ENCODE measurements at places on chromosomes 11 and 22.
A peak's percentile ranks its signal among the peaks of the same experiment; 100 is the strongest.

DNA sequence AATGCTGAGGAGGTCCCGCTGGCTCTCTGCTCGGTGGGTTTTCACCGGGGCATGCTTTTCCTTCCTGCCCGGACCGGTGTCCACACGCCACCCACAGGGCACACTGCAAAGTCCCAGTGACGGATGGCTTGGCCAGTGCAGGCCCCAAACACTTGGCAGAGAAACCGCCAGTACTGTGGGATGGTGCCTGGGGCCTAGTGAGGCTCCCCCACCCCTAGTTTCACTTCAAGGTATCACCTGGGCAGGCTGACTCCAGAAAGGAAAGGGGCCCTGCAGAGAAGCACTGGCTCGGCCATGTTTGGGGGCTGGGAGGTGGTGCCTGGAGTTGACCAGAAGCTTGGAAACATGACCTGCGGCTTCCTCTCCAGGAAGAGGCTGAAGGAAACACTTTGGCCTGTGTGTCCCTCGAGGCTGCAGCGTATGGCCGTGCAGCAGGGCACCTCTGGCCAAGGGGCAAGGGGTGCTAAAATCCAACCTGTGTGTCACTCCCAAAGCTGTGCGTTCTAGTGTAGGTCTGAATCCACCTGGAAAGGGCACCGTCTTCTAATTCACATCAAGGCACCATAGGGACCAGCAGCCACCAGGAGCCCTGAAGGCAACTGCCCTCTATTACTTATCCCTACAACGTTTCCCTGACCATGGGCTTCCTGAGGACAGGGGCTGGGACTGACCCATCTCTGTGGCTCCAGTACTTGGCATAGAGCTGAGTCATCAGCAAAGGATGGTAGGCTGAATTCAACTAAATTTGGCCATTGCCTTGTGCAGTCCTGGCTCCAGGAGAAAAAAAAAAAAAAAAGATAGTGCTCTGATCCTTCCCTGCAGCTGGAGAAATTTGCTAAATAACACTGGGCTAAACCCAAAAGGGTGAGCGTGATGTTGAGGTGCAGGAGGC lies 22.6 kb downstream of the TPBGL start:
- no peak for DNase-seq

DNA sequence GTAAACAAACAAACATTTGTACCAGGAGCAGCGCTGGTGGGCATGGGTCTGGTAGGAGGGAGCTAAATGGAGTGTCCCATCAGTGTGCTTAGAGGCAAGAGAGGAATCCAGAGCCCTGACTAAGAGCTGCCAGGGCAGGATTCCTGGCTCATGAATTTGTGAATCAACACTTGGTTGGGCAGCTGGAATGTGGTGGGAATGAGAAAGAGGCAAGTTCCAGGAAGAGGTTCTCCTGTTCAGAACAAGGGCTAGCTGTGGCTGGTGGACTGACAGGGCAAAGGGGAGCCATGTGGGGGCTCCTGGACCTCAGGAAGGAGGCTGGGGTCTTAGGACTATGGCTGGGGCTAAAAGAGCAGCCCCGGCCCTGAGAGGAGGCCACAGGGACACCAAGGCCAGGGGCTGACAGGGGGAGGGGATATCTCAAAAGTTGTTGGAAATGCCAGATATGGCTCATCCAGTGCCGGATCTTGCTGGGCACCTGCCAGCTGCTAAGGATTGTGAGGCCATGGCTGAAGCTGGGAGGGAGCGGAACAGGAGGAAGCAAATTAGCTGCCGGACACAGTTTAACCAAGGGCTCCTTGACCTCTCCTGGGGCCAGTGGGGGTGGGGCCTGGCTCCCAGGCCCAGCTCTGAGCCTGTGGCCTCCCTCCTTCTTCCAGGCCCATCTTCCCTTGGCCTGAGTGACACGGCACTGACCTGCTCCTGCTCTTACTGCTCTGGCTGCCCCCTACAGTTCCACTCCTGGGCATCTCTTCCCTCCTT lies 14.6 kb upstream of the P2RY6 start:
- no peak for DNase-seq

DNA sequence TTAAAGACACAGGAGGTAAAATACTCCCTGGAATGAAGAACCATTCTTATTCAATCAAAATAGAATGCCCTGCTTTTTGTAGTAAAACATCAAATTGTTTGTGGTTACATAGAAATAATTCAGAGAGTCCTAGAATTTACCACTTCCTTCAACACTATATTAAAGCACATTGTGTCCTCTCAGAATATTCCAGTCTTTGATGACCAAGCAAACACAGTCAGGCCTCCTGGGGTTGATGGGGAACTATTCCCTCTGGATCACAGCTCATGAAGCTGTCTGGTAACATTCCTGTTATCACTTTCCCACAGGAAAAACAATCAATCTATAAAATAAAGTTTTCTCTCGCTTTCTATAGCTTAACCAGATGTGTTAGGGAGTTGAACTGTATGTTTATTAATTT lies 389.3 kb downstream of the KCNA4 start:
- DNase-seq: no peak

DNA sequence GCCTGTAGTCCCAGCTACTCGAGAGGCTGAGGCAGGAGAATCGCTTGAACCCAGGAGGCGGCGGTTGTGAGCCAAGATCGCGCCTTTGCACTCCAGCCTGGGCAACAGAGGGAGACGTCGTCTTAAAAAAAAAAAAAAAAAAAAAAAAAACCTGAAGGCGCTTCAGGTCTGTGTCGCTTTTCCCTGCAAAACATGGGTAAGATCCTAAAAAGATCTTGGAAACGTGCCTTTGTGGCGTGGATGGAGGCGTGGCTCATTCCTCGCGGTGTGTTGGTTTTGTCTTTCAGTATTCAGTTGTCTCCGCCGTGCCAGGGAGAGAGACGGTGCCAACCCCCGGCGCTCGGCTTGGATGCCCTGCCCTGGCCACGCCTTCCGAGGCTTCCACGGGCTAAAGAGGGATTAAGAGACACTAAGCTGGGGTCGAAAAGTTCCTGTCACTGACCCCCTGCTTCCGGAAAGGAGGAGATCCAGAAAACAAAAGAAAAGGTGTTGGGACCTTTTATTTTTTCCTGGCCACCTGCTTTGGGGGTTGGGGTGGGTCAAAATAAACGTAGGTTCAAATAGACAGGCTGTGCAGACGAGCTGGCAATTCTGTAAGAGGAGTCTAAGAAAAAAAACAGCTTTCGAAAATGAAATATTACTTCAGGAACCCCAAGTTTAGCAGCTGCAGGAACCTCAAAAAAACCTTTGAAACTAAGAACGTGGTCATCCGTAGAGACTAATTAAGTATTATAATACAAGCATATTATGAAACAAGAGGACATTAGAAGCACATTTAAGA lies 1.1 kb upstream of the SLC35F2 start:
- no peak for DNase-seq

- DNase-seq: no peak
Observed at GRCh38 chr11:32852207-32852606, 22.5 kb downstream of the PRRG4 start.

DNA sequence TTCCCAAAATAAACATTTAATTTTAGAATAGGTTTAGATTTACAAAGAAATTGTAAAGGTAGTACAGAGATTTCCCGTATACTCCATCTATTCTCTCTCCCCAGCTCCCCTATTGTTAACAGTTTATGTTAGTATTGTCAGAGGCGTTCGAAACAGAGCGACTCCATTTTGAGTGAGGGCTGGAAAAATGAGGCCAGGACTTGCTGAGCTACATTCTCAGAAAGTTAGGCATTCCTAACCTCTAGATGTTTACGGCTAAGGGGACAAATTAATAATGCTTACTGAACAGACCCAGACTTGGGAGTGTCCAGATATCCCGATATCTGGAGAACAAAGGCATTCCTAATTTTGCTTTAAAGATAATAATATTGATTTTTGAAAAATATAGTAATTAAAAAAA lies 12.4 kb upstream of the NUP160 start:
- no peak for DNase-seq

DNA sequence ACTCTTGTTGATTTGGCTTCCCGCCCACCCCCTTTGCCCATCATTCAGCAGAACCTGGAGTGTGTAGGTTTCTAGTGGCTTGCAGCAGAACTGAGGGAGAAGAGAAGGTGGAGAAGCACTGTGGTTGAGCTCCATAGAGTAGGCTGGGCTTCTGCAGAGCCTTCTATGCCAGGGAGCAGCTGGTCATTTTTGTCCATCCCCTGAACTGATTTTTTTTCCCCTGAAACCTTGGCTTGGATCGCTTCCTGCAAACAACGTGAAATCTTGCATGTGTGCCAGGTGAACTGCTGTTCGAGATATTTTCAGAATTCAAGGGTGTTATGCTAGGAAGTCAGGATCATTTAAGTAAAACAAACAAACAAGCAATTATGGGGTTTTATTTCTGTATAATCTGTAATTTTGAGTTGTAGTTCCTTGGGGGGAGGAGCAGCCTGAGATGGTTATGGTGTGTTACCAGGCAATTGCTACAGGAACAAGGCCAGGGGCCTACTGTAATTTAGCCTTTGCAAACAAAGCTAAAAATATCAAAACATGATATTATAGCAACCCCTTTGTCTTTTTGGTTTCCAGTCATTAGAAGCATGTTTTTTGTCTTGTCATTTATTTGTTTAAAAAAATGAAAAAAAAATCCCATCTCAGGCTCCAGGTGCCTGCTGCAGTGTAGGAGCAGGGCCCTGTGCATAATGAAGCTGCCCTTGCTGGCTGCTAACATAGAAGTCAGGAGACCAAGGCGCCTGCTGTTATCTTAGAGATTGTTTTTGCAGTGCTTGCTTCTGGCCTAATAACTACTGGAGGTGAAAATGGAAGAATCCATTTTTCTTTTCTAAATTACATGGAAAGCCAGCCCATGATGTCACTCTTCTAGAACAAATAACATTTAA lies 152.4 kb upstream of the TTC12 start:
- DNase-seq: no peak

DNA sequence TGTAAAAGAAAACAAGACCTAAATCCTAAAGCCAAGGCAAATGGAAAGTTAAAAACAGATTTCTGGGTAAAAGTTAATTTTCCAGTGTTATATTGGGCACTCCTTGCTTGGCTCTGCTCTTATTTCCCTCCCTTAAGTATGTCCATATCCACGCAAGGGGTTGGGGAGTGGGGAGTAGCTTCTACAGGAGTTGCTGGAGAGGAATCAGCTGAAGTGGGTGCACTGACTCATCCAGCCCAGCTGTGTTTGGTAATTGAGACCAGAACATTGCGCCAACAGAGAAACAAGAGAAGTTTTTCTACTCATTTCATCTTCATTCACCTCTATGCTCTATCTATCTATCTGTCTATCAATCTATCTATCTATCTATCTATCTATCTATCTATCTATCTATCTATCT lies 298.4 kb upstream of the PDGFD start:
- no peak for DNase-seq

- peak; percentile 52 for DNase-seq
Observed at GRCh38 chr22:46803031-46803880, 40.8 kb downstream of the TBC1D22A start.

DNA sequence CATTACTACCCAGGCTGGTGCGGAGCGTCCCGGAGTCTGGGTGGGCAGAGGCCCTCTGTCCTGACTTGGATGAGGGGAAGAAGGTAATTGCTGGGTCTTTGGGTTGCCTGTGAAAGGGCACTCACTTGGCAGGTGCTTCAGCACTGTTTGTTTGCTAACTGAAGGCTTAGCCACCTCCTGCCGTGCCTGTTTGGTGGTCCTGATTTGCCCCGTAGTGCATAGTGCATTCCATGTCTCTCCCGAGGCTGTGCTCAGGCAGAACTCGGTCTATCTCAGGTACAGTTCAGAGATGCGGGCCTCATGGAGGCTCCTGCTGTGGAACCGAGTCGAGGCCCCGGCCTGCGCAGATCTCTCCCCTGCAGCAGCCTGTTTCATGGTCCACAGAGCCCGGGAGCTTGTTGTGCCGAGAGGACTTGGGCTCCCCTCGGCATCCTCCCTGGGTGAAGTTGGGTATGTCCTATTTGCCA lies 146.2 kb downstream of the TBC1D22A start:
- no peak for DNase-seq

GRCh38 chr11:74476536-74476935 lies 9.2 kb upstream of the KCNE3 start:
- no peak for DNase-seq

DNA sequence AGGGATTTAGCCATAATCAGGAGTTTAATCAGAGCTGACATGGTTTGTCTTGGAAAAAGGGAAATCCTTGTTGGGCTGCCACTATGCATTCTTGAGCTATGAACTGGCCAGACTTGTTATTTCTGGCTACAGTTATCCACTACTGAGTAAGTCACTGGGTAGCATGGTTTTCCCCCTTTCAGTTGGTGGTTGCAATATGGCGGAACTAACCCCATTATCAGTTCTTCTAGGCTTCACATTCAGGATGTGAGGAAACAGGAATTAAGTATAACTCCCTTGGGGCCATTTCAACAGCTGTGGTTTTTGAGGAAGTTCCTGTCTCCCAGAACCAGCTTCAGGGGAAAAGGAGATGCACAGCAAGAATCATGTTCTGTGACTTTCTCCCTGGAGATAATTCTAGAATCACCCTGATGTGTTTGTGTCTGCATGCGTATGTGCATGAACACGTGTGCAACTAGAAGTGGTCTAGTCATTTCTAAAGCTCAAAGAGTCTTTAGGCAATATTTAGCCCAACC lies 103.0 kb upstream of the CD44 start:
- DNase-seq: no peak

- no peak for DNase-seq
Observed at GRCh38 chr11:95924414-95924760, 480 bp upstream of the MTMR2 start.

- no peak for DNase-seq
Observed at GRCh38 chr11:15341587-15341986, 226.9 kb downstream of the INSC start.

Measured in stimulated activated CD8-positive, alpha-beta memory T cell treated with anti-CD3 and anti-CD28 coated beads, Interleukin-12 subunit alpha, Interleukin-12 subunit beta, amount 100 ng/mL, for 1 hour (primary cell).